Right ventricle myocardium inferior (tissue), 1 donor: ENCODE measurements at places on chromosomes 1 and 21.

- no peak for DNase-seq
These were observed 13.4 kb downstream of the VANGL2 start for GRCh38 chr1:160413716-160414115.

DNA sequence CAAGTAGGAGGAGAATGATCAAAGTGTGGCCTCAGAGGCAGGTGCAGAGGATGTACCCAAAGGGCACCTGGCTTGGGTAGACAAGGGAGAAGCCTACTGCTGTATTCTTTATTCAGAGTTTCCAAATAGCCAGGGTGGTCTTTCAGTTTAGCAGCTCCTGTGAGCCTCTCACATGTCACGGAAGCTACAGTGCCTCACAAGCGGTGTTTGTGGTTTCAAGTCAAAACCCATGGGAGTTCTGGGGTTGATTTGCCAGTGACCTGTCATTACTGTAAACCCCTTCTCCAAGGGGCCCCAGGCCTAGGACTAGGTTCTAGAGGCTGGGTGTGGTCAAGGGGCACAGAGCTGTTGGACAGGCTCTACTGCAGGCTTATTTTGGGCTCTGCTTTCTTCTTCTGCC, 10.2 kb upstream of the IL10 start:
- DNase-seq = no peak

GRCh38 chr1:82785268-82785790, 984.6 kb downstream of the ADGRL2 start:
- DNase-seq = no peak

GRCh38 chr1:116006486-116006964, 30.2 kb downstream of the SLC22A15 start:
- no peak for DNase-seq

DNA sequence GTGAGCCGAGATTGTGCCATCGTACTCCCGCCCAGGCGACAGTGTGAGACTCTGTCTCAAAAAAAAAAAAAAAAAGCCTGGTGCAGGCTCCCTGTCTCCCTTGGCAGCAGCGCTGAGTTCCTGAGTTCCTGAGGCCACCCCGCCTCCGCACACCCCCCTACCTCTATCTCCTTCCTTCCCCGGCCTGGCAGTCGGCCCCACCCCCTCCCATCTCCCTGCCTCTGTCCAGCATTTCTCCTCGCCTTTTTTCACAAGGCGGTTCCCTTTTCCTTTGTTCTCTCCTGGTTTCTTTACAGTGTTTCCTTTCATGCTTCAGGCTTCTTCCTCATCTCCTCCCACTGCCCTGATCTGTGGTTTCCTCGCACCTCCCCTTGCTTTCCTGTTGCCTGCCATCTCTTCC, 2.7 kb downstream of the RORC start:
- DNase-seq = no peak
